HT-29 (cell line): ENCODE measurements at places on chromosomes 11 and 22.
A peak's percentile ranks its signal among the peaks of the same experiment; 100 is the strongest.

- no peak for DNase-seq
Measured at GRCh38 chr11:31797190-31798056, 13.7 kb downstream of the PAX6 start.

- no peak for DNase-seq
Measured at GRCh38 chr11:4862447-4863236, 13.6 kb upstream of the OR51S1 start.

- no peak for DNase-seq
Measured at GRCh38 chr11:11444804-11445131, 91.7 kb upstream of the CSNK2A3 start.

DNA sequence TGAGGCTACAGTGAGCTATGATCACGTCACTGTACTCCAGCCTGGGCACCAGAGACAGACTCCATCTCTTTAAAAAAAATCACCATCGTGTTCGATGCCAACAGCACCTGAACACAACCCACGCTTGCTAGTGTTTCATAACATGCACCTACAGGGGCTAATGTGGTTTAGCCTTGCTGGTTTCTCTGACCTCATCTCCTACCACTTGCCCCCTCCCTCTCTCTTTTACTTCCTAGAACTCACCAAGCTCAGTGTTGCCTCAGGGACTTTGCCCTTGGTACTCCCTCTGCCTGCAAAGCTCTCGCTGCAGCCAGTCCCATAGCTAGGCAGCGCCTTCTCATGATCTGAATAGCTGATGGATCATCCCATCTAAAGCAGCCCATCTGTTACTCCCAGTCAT is 99.8 kb downstream of the FBXO7 start:
- DNase-seq, result no peak

- peak; percentile 89 for DNase-seq
Measured at GRCh38 chr22:46085828-46086576, 64.3 kb upstream of the PPARA start.

DNA sequence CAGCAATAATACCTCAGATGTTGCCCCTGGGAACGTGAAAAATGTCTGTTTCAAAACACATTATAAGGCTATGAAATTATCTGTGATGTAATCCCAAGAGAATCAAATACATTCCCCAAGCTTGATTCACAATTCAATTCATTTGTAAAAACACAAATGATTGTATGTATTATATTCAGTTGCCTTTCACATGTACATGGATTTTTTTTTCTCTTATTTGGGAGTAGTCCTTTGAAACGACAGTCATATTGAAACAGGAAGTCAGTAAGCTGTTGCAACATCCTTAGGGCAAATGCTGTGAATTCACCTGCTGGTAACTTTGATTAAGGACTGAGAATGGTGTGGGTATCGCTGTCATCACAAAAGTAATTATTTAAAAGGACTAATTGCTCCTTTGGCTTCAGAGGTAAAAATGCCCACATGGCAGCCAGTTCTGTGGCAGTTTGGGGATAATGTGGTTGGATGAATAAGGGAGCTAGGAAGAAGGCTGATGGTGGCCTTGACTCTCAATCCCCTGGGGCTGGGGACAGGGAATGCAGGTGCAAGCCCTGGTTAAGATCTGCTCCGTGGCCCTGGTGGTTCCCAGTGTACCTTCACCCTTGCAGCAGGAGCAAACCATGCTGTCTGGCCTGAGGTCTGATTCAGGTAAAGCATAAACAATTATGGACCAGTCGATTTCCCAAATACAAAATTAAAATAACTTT is 13.2 kb downstream of the EHF start:
- DNase-seq, result peak; percentile 66

- DNase-seq, result peak; percentile 95
Measured at GRCh38 chr11:74388678-74389327, 9.4 kb downstream of the PGM2L1 start.

- no peak for DNase-seq
Measured at GRCh38 chr22:19904174-19904856, 37.3 kb upstream of the COMT start.

GRCh38 chr22:44965171-44965570 is 44.6 kb downstream of the PHF21B start:
- no peak for DNase-seq

DNA sequence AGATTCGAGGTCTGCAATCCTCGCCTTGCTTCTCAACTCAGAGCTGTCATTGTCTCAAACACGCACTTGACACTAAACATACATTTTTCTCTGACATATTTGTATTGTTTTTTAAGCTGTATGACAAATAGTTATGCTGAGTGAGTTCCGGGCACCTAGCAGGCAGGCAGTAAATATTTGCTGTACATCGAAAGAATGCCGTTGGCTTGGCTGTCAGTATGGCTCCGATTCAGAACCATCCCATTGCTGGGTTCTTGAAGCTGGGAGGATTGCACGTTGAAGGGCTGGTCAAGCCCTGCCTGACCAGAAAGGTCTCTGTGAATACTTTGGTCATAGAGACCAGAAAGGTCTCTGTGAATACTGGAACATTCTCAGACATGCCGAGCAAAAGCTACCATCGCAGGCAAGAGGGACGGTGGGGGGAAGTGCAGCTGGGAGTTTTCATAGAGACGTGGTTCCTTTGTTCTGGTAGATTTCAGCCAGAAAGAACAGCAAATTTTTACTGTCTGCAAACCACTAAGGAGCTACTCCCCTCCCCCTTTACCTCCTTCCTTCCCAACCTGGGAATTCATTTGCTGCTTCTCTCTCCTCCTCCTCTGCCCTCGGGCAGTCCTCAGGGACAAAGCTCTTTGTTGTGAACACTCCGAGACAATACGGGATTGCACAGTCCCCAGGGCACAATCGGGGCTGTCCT is 202.2 kb upstream of the SORL1-AS1 start:
- no peak for DNase-seq

GRCh38 chr11:126310992-126311310 is 7.1 kb downstream of the DCPS start:
- no peak for DNase-seq

- no peak for DNase-seq
Measured at GRCh38 chr11:118060081-118060661, 16.7 kb upstream of the TMPRSS4 start.

- DNase-seq, result peak; percentile 97
Measured at GRCh38 chr11:94602430-94603372, 35.5 kb downstream of the PIWIL4 start.

DNA sequence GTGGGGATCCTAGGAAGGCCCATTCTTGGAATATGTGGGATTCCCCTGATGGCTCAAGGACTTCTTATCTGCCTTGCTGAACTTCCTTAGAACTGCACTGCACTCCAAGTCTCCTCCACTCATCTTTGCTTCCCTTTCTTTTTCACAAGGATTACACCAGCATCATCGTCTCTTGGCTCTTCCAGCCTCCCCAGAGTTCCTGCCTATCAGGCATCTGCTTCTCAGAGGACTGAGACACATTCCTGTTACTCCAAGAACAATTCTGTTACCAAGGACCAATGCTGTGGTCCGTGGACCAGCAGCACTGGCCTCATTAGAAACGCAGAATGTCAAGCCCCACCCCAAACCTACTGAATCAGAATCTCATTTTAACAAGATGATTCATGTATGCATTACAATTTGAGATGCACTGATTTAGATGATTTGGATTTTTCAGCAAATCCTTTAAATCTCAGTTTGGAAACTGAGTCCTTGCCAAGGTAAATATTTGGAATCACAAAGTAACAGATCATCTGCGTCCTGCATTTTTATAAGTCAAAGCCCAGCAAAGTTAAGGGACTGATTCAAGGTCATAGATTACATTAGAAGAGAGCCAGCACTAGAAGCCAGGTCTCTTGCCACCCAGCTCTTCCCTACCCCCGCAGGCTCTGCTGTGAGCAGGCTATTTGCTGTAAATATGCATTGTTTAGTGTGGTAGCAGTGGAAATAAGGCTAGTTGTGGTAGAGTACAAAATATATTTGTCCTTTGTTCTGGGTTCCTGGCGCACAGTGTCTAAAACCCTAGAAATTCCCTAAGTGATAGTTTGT is 110.9 kb downstream of the SWAP70 start:
- no peak for DNase-seq

DNA sequence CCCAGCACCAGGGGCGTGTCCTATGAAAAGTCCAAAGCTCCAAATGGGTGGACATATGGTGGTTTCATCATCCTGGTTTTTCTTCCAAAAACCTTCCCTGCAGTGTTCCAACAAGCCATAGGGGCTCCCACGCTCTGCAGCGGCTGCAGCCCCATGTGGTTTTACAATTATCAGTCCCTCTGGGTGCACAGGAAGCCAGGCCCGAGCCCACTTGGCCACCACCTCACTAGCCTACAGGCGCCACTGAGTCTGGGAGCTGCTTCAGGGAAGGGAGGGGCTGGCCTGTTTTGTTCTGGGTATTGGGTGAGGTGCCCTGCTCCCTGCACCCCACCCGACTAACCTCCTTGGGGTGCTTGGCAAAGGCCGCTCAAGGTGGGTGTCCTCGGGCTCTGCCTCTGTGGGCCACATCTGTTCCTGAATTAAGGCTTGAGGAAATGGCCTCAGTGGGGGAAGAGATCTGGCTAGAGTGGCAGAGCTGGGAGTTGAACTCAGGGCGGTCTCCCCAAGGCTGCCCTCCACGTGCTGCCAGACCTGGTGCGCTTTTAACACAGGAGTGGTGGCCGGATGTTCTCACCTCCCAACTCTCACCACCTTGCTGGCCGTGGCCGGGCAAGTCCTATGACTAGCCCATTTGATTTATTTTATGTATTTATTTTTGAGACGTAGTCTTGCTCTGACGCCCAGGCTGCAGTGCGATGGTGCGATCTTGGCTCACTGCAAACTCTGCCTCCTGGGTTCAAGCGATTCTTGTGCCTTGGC is 5.3 kb upstream of the CDC42BPG start:
- DNase-seq, result no peak

- DNase-seq, result no peak
Measured at GRCh38 chr11:36156817-36157519, 132.3 kb downstream of the COMMD9 start.

DNA sequence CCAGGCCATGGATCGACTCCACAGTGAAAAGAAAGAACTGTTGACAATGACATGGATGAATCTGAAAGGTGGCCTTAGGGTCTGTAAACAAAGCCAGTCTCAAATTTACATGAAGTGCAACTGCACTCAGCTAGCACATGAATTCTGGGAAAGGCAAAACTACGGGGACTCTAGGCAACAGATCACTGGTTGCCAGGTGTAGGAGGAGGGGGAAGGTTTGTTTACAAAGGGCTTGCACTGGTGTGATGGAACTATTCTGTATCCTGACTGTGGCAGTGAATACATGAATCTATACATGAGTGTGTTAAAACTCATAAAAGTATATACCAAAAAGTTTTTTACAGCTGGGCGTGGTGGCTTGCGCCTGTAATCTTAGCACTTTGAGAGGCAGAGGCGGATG is 27.3 kb downstream of the ALX4 start:
- DNase-seq, result no peak

GRCh38 chr22:32832174-32832573 is 30.7 kb downstream of the TIMP3 start:
- no peak for DNase-seq

- DNase-seq, result no peak
Measured at GRCh38 chr22:41435560-41435959, 11.0 kb downstream of the TOB2 start.

- no peak for DNase-seq
Measured at GRCh38 chr11:47499614-47500013, 50.7 kb upstream of the RAPSN start.

DNA sequence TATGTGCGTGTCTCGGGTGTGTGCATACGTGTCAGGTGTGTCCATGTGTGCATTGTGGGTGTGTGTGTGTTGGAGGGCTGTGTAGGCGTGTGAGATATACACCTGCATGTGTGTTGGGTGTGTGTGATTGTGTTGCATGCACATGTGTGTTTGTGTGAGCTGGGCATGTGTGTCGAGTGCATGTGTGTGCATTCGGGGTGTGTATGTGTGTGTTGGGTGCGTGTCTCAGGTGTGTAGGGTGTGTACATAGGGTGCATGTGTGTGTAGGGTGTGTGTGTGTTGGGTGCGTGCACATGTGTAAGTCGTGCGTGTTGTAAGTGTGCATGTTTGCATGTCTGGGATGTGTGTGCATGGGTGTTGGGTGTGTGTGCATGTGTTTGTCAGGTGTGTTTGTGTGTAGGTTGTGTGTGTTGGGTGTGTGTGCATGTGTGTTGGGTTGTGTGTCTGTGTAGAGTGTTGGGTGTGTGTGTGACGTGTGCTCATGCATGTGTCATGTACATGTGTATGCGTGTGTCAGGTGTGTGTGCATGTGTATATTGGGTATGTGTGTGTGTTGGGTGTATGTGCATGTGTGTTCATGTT is 4.1 kb downstream of the MUC6 start:
- no peak for DNase-seq

- DNase-seq, result no peak
Measured at GRCh38 chr22:26485013-26485412, 1.3 kb downstream of the SRRD start.

GRCh38 chr11:73969991-73970800 is 12.4 kb downstream of the UCP2 start:
- DNase-seq, result peak; percentile 45

DNA sequence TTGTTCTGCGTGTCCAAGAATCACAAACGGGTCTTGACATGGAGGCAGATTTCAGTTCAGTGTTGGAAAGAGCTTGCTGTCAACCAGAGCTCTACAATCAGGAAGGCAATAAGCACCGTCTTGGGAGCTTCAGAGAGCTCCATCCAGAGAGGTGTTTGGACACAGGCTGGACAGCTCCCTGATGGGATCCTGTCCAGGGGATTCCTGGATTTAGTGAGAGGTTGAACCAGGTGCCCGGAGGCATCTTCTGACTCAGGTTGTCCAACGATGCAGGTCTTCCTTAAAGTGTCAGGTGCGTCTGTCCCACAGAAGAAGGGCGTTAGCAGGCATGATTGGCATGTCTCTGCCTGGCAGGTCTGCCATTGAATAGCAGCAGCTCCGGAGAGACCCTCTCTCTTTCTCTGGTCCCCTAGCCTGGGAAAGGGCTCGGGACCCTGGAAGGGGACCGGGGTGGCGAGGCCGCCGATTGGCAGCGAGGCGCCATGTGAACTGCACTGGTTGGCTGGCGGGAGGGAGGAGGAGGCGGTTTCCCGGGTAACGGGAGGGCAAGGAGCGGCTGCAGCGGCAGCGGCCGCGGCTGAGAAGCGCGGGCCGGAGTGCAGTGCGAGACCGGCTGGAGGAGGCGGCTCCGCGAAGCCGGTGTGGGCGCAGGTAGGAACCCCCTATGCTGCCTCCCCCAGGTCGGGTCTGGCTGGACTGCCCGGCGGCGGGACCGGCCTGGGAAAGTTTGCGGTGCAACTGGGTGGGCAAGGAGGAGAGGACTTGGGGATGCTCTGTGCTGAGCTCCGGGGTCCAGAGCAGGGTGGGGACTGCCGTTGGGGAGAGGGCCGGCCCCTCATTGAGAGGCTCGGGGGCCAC is 104.1 kb upstream of the E2F8 start:
- DNase-seq, result no peak
